Activated CD8-positive, alpha-beta memory T cell treated with anti-CD3 and anti-CD28 coated beads, Interleukin-2, amount 50 U/mL, for 48 hours (primary cell): ENCODE measurements at places on chromosomes 12 and 14.

GRCh38 chr12:10320643-10321042, 13.0 kb downstream of the KLRD1 start:
- DNase-seq: no peak

- no peak for DNase-seq
These were observed 565 bp downstream of the NT5DC3 start for GRCh38 chr12:103840462-103840875.

GRCh38 chr12:12563290-12563928, 746 bp upstream of the DUSP16 start:
- no peak for DNase-seq

- DNase-seq: no peak
These were observed 186.2 kb downstream of the NRXN3 start for GRCh38 chr14:78356391-78356790.

DNA sequence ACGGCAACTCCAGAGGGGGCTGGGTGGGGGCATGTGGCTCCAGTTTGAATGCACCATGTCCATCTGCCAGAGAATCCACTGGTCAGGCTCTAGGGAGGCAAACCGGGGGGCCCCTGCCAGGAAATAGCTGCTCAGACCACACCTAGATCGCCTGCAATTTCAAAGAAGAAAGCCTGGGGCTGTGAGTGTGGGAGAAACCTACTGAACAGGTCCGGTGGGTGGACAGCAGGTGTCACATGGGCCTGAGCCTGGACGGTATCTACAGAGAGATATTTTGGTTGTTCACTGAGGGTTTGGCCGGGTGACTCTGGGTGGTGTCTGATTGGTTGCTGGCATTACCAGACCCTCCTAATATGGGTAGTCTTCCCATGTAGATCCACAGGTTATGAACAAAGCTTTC, 32.0 kb downstream of the DAO start:
- no peak for DNase-seq

GRCh38 chr14:65354715-65355114, 57.8 kb upstream of the FUT8 start:
- DNase-seq: no peak

- DNase-seq: no peak
These were observed 33.0 kb upstream of the P2RX4 start for GRCh38 chr12:121176826-121177529.

- DNase-seq: no peak
These were observed 209.4 kb downstream of the RASSF9 start for GRCh38 chr12:85626784-85627171.

GRCh38 chr12:112973818-112974231, 4.5 kb upstream of the OAS2 start:
- no peak for DNase-seq

- DNase-seq: peak; percentile 71
These were observed 1.1 kb downstream of the CARMIL3 start for GRCh38 chr14:24052656-24053547.

- no peak for DNase-seq
These were observed 224.5 kb downstream of the VRK1 start for GRCh38 chr14:97021571-97022168.

DNA sequence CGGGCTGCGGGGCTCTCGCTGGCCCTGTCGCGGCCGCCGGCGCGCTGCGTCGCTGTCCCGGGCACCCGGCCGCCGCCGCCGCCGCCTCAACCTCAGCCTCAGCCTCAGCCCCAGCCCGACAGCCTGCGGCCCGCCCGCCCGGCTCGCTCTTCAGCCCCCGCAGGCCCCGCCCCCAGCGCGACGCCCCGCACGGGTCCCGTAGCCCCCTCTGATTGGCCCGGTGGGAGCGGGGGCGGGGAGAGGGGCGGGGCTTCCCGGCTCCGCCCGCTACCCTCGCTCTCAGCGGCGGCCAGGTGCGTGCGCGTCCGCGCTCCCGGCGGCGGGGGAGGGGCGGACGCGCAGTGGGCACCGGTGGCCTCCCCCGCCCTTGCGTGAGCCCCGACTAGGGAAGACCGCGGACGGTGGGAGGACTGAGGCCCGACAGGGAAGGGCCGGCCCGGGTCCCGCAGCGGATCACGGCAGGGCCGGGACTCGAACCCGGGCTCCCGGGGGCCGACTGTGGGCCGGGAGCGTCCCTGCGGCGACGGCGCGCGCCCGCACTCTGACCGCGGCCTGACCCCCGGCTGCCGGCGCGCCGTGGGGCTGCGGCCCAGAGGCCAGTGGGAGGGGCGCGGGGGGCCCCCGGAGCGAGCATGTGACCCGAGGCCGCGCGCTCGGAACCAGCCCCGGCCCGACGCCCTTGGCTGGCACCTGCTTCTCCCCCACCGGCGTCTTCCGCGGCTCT, at the start of gene PPP1R13B:
TSS of gene PPP1R13B (minus strand) at position 125 of the 724 bp plus-strand sequence. CDS start 268 bp downstream, outside the sequence.
- peak; percentile 98 for DNase-seq

DNA sequence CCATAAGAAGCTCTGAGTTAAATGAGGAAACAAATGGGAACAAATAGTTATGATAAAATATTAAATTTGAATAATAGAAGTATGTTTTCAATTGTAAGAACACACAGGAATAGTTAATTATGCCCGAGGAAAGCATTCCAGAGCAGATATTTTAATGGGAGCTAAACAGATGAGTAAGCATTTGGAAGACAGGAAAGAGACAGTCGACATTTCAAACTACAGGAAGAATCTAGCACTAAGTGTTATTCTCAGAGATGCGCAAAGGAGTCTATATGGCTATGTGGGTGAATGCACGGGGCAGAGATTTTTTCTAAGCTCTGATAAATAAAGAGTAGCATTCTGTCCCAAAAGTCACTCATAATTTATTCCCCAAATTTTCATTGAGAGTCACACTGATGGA, 64.5 kb upstream of the SSTR1 start:
- DNase-seq: no peak

DNA sequence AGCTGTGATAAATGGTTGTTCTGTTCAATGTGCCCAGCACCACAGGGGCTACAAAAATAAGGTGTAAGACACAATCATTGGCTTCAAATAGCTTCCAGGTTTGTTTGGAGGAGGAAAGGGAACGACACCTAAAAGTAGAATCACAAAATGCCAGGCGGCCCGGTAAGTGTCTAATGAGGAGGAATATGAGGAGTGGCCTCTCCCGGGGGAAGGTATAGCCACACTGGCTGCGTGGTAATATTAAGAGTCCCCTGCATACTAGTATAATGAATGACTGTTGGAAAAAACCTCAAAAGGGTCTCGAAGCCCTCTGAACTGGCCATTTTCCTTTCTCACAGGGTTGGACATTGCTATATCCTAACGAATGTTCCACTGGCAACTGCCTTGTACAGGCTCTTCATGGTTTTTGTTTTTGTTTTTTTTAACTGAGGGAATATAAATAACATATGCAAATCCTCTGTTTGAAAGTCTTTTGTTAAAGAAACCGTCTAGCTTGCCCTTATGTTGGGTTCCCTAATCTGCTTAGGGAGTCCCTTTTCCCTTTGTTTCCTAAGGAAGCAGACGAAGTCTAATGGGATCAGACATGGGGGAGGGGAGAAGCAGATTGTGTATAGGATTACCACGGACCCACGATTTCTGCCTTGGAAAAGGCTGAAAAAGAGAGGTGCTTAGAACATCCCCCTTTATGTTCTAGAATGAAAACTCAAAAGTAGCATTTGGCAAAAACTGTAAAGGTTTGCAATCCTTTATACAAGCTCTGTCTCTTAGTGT, 4.2 kb downstream of the CCDC60 start:
- DNase-seq: no peak

DNA sequence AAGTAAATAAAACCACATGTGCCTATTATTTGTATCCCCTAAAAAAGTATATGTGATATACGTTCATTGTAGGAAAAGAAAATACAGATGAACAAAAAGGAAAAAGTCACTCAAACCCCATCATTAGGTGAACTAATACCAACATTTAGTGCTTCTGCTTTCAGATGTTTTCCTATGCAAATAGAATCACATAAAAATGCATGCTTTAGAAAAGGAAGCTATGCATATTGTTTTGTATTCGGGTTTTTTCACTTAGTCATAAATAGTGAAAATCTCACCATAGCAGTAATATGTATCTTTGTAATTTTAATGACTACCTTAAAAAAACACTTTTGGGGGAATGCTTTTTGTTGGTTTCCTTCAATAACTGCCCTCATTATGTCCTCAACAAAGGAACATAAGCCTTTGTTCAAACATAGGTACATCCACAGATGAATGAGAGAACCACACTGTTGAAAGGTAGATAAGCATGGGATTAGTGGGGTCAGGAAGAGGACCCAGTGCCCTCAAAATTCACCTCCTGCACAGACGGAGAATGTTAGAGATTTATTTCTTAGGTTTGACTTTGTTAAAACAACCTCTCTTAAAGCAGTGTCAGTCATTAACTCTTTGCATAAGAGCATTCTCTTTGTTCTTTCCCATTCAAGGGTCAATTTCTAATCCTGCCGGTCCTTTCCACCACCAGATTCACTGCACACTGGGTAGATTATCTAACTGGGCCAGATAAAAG, 6.5 kb downstream of the AMDHD1 start:
- no peak for DNase-seq

GRCh38 chr12:7219599-7220243, 30.2 kb downstream of the PEX5 start:
- peak; percentile 79 for DNase-seq

DNA sequence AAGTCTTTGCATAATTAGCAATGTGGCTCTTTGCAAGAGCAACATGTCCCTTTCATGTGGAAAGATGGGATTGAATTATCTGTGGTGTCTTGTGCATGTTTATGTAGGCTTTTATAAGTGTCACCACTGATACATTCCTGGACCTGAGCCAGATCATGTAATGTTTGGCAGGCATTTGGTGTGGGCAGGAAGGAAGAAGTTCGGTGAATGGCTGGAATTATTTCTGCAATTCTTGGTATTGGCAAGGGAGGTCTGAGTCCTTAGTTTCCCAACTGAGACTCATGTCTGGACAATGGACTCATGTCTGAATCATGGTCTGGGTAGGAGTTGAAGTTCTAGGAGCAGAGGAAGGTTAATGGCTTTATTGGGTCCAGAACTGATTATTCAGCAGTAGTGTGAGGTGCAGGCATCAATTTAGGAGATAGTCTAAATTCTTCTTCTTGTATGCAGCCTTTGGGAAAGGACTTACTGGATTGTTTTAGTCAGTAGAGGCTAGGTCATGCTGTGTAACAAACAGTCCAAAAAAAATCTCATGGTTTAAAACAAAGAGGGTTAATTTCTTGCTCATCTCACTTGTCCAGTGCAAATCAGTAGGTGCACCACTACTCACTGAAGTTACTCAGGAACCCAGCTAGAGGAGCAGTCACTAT, 186.5 kb upstream of the LHX5 start:
- DNase-seq: no peak

- no peak for DNase-seq
These were observed 11.2 kb downstream of the SERPINA1 start for GRCh38 chr14:94376976-94377865.

DNA sequence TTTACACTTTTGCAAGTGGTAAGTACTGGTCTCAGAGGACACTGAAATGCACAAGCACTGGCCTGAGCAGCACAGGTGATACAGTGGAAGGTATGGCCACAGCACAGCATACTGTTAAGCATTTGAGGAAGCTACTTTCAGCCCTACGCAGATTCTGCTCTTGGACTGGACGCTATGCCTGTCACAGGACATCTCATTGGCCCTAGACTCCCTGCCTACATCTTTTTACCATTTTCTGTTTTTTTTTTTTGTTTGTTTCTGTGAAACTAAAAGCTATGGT, 144.2 kb upstream of the ABCD2 start:
- DNase-seq: no peak

GRCh38 chr12:64385468-64385867, 5.1 kb downstream of the C12orf56 start:
- DNase-seq: peak; percentile 54

- no peak for DNase-seq
These were observed 21.2 kb downstream of the GALNT9 start for GRCh38 chr12:132307976-132308852.

GRCh38 chr14:102985665-102986064, 63.2 kb downstream of the AMN start:
- no peak for DNase-seq

DNA sequence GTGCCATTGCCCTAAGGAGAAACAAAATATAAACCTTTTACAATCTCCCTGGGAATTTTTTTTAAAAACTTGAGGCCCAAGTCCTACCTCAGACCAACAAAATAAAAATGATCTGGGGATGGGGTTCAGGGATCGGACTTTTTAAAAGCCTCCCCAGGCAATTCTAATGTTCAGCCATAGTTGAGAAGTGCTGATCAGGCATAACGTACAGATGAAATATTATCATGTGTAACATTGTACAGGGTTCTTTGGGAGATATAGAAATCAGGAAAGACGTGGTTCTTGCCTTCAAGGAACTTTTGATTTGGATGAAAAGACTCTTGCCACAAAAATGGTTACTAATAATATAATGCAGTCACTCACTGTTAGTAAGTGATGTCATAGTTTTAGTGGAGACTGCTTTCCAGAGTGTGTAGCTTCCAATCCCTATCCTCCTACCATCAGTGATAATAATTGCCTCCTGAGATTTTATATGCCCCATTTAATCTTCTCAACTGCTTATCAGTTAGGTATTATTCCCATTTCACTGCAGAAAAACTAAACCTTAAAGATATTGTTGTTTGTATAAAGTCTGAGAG, 135.6 kb downstream of the BRMS1L start:
- no peak for DNase-seq

DNA sequence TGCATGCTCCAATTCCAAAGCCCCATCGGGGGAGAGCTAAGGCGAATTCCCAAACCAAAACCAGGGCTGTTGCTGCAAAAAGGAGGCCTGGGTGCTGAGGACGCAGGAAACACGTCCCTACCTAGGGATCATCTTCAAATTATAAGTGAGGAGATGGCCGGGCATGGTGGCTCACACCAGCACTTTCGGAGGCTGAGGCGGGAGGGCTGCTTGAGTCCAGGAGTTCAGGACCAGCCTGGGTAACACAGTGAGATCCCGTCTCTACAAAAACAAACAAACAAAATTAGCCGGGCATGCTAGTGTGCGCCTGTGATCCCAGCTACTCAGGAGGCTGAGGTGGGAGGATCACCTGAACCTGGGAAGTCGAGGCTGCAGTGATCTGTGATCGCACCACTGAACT, 143.2 kb downstream of the CALM1 start:
- no peak for DNase-seq

- DNase-seq: no peak
These were observed 15.6 kb downstream of the DICER1 start for GRCh38 chr14:95141684-95142083.

- DNase-seq: no peak
These were observed 14.0 kb upstream of the CPSF6 start for GRCh38 chr12:69225251-69225910.

DNA sequence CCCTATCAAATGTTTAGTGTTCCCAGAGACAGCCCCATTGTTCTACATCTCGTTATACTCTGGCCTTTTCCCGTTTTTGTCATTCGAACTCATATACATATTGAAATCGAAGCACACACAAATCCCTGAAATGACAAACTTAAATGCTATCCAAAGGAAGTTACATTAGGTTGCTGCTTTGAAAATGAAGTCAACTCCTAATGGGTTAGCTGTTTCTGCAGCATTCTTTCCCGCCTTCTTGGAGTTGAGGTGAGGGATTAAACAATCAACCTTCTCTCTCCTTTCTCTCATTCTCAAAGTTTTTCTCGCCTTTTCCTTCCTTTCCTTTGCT, 642 bp upstream of the PHC1 start:
- DNase-seq: no peak

- DNase-seq: no peak
These were observed 34.8 kb upstream of the MMP17 start for GRCh38 chr12:131793243-131794022.
